ENCODE measurements at places on chromosomes 13 and 19. TPM values are rescaled to one million over a fixed set of nuclear protein-coding genes. Genes with fewer than 3 reads are reported as not detected.

The PEG3 gene
- total RNA-seq, result not detected

The SH3GL1 gene
- 43.5 TPM for total RNA-seq

The KMT5C gene
- 96.2 TPM for total RNA-seq

The KLK1 gene
- total RNA-seq, result 4.6 TPM

The ACTL9 gene
- not detected for total RNA-seq

The CGB3 gene
- total RNA-seq, result not detected

The PCP2 gene
- total RNA-seq, result not detected
